ENCODE measurements at places on chromosomes 13 and 19. TPM values are rescaled to one million over a fixed set of nuclear protein-coding genes. Genes with fewer than 3 reads are reported as not detected.

DNA sequence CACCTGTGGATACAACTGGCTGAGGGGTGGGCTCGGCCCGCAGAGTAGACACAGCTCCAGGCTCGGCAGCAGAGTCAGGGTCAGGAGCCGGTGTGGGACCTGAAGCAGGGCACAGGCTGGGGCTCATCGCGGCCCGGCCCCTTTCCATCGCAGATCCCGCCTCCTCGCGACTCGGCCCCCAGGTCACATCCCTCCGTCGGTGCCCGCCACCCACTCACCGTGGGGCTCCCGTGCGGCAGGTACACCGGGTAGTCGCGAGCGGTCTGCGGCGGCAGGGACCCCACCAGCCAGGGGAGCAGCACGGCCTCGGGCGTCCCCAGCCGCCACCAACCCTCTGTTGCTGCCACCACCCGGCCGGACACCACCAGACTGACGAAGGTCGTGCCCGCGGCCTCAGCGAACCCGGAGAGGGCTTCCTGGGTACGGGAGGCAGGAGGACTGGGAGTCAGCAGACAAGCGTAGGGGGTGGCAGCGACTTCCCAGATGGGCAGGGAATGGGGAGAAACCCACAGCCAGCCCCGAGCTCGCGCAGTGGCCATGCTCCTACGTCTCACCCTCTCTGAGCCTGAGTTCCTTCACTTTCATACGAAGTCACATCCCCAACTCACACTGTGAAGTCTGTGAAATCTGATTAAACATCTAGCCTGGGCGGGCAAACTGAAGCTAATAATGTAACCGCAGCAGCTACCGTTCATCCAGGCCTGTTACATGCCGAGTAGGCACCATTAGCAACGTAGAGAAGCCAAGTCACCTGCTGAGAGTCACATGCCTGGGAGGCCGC is 3.7 kb downstream of the FUZ start:
- peak overlapping the region; percentile 38 for H3K27ac ChIP-seq
- DNase-seq, result peak; percentile 59
- H3K4me3 ChIP-seq, result peak overlapping the region; percentile 74
- no peaks in the 10 kb centered on the region for H3K27me3 ChIP-seq
- H3K4me1 ChIP-seq, result peaks cover 20% of the 10 kb centered on the region

DNA sequence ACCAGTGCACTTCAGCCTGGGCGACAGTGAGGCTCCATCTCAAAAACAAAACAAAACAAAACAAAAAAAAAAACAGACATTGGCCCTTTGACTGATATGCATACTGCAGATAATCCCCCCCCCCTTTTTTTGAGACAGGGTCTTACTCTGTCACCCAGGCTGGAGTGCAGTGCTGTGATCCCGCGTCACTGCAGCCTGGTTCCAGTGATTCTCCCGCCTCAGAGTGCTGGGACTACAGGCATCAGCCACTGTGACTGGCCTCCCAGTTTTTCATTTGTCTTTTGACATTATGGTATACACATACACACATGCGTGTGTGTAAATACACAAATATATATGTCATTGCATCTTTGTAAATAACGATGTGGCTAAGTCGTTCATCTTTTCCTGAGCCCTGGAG is 61.8 kb downstream of the ATP11A start:
- no peak overlapping the region for H3K4me3 ChIP-seq
- peaks cover 14% of the 10 kb centered on the region for H3K4me1 ChIP-seq
- H3K27ac ChIP-seq, result no peak overlapping the region

The PTGER1 gene
- 0.40 TPM for total RNA-seq

The PLIN5 gene
- total RNA-seq, result 0.32 TPM

DNA sequence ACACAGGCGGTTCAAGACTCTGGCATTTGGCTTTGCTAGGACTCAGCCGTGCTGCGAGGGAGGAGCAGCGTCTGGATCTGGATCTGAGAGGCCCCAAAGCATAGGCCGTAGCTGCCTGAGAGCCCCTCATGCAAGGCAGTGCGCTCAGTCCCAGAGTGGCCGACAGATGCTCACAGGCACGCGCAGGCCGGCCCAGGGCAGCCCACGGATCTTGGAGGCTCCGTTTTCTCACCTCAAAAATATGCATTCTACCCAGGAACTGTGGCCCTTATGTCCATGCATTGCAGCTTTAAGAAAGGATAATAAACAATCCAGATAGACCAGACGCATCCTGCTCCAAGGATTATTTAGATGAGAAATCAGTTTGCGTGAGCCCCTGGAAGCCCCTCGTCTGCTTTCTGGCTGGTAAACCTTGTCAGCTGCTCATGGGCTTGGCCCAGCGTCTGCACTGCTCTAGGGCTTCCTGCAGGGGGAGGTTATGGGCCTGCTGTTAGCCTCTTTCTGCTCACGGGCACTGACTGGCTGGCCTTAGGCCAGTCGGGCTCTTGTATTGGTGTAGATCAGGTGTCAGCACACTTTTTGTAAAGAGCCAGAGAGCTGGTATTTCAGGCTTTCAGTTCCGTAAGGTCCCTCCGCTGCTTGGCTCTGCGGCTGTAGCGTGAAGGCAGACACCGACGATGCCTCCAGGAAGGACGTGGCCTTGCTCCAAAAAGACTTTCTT is 24.2 kb downstream of the TEX29 start:
- H3K4me3 ChIP-seq, result no peak overlapping the region
- H3K27ac ChIP-seq, result no peak overlapping the region
- H3K27me3 ChIP-seq, result no peaks in the 10 kb centered on the region
- H3K4me1 ChIP-seq, result no peaks in the 10 kb centered on the region
- no peak for DNase-seq

DNA sequence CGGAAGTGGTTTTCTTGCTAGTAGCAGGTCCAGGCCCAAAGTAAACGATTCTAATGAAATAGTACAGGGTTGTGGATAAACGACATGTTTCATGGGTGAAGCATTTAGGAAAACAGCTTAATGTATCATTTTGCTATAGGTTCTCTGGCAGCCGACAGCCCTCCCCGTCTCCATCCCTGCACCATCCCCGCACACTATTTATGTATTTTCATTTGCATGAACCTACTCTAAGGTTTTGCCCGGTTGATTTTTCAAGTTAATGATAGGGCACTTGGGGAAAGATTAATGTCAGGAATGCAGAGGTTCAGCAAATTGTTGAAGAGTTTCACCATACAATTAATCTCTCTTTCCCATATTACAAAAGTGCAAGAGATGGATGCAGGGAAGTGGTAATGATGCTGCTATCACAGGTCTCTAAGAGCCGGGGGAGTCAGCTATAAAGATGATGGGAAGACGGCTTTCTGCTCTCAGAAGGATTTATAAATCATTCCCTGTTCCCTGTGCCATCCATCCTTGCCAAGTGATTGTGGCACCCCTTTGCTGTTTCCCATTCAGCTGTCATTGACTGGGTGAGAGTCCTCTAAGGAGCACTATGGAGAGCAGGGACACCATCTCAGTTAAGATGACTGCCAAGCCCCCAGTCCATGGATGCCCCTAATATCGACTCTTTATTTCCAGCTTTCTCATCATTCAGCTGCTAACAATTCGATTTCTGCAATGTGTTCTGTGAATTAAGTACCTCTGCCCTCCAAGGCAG is 186.3 kb downstream of the IRS2 start:
- DNase-seq, result no peak
- peaks cover 8% of the 10 kb centered on the region for H3K27me3 ChIP-seq
- no peaks in the 10 kb centered on the region for H3K36me3 ChIP-seq

The SIGLEC8 gene
- not detected for total RNA-seq
